ENCODE measurements at places on chromosomes 5 and 9.

- H3K27ac ChIP-seq, result no peak overlapping the region
- no peaks in the 10 kb centered on the region for H3K36me3 ChIP-seq
- no peaks in the 10 kb centered on the region for H3K27me3 ChIP-seq
- no peak overlapping the region for H3K4me3 ChIP-seq
Measured at GRCh38 chr5:141805874-141806595, 72.2 kb downstream of the PCDH1 start.

DNA sequence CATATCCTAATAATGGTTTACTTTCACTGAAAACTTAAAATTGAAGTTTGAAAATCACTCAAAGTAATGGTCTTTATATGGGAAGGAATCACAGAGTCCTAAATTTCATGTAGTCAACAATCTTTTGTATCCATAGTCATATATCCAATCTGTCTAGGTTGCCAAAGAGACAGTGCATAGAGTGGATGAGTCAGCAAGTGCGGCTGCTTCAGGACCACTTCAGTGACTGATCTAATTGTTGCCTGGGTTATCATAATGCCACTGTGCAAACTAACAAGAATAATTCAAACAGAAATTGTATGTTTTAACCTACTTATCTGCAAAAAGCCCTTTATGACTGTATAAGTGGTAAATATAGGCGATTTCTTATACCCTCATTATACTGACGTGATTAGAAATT lies 211.3 kb upstream of the PRR16 start:
- no peak overlapping the region for H3K4me3 ChIP-seq
- H3K4me1 ChIP-seq, result peaks cover 4% of the 10 kb centered on the region
- DNase-seq, result no peak
- no peaks in the 10 kb centered on the region for H3K27me3 ChIP-seq

- no peak overlapping the region for H3K27ac ChIP-seq
- peaks cover 27% of the 10 kb centered on the region for H3K4me1 ChIP-seq
- peaks cover 16% of the 10 kb centered on the region for H3K36me3 ChIP-seq
- no peaks in the 10 kb centered on the region for H3K27me3 ChIP-seq
- DNase-seq, result no peak
- H3K4me3 ChIP-seq, result no peak overlapping the region
Measured at GRCh38 chr5:1511651-1512540, 11.9 kb downstream of the LPCAT1 start.

GRCh38 chr9:3656224-3656623 lies 130.4 kb upstream of the RFX3 start:
- H3K27ac ChIP-seq, result no peak overlapping the region
- DNase-seq, result no peak
- peaks cover 3% of the 10 kb centered on the region for H3K4me1 ChIP-seq
- H3K36me3 ChIP-seq, result no peaks in the 10 kb centered on the region
- H3K4me3 ChIP-seq, result no peak overlapping the region

- no peak for DNase-seq
- no peak overlapping the region for H3K27ac ChIP-seq
- no peak overlapping the region for H3K4me3 ChIP-seq
- H3K36me3 ChIP-seq, result no peaks in the 10 kb centered on the region
- H3K4me1 ChIP-seq, result no peaks in the 10 kb centered on the region
Measured at GRCh38 chr9:96626912-96627311, 7.3 kb upstream of the CDC14B start.

DNA sequence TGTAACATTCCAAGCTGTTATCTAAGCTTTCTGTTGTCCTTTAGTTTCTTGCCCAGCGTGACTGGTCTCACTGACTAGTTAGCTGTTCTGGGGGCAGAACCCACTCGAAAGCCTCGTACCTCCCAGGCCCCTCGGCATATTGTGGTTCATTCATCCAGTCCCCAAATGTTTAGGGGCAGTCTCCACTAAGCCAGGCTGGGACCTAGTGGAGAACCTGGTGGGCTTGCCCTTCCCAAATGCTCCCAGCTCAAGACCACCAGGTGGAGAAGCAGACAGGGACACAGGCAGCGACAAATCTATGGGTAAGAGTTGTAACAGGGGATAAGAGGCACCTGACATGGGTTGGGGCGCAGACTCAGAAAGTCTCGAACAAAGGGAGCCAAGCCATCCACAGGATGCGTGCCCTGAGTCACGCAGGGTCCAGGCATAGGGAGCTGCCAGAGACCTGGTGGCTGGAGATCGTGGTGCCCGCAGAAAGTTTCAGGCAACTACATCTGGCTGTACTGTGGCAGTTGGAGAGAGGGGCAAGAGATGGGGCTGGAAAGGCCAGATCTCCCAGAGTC lies 851 bp upstream of the EEIG1 start:
- peaks cover 25% of the 10 kb centered on the region for H3K4me1 ChIP-seq
- peak overlapping the region; percentile 90 for H3K27ac ChIP-seq

GRCh38 chr5:98927242-98927988 lies 1.4 kb downstream of the CHD1 start:
- DNase-seq, result peak; percentile 21
- no peaks in the 10 kb centered on the region for H3K27me3 ChIP-seq
- peak overlapping the region; percentile 96 for H3K4me3 ChIP-seq
- no peaks in the 10 kb centered on the region for H3K4me1 ChIP-seq
- H3K27ac ChIP-seq, result peak overlapping the region; percentile 96

DNA sequence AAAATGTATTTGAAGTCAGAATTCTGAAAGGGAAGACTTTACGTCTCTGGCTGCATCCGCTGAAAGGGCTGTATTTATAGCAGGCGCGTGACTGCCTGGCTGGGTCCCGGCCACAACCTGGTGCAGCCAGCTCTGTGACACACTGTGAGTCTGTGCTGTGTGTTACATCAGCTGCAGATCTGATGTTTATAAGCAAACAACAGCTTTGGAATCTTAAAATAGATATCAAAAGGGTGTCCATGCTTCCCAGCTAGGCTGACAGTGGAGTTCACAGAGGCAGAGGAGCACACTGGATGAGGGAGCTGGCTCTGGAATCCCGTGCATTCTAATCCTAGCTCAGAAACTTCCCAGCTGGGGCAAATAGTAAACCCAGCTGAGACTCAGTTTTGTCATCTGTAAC lies 433.4 kb upstream of the BRINP1 start:
- no peaks in the 10 kb centered on the region for H3K27me3 ChIP-seq
- H3K4me3 ChIP-seq, result no peak overlapping the region
- H3K27ac ChIP-seq, result no peak overlapping the region
- H3K4me1 ChIP-seq, result no peaks in the 10 kb centered on the region

DNA sequence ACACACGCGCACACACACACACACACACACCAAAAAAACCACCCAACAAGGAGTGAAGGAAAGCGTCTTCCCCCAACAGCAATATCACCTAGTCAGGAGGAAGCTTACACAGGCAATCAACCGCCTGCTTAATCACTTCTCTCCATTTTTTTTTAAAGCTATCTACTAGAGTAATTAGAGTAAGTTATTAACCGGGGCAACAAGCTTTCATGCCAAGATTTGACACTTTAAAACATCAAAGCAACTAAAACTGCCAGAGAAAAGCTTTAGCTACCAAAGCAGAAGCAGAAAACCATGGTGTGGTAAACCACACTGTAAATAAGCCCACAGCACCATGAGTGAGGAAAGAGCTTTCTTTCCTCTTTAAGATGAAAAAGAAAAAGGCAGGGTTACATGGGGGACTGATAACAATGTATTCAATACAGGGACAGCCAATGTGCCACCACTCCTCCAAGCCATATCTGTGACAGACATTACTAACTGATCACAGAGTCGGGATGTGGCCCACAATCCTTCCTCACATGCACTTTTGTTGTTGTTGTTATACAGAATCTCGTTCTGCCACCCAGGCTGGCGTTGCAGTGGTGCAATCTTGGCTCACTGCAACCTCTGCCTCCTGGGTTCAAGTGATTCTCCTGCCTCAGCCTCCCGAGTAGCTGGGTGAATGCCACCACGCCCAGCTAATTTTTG lies 282.1 kb downstream of the CRB2 start:
- H3K27me3 ChIP-seq, result no peaks in the 10 kb centered on the region
- H3K4me1 ChIP-seq, result peaks cover 9% of the 10 kb centered on the region
- no peak overlapping the region for H3K27ac ChIP-seq

GRCh38 chr9:123435471-123435870 lies 79.5 kb downstream of the CRB2 start:
- DNase-seq, result no peak
- H3K27ac ChIP-seq, result no peak overlapping the region
- H3K4me1 ChIP-seq, result peaks cover 47% of the 10 kb centered on the region

DNA sequence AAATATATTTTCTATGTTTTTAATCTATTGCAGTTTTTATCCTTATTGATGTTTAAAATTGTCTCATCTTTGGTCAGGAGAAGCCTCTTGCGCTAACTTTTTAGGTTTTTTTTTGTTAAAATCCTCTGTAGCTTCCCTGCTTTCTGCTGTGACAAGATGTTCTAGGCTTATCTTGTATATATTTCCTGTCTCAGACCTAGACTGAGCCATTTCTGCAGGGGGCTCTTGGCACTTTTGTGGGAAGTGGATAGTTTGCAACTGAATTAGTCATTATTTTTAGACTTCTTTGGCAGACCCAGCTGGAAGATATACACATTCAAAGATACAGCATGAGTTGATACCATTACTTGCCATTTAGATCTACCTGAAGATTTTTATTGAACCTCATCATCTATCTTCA lies 28.8 kb downstream of the TCERG1 start:
- H3K27me3 ChIP-seq, result no peaks in the 10 kb centered on the region
- H3K36me3 ChIP-seq, result peaks cover 98% of the 10 kb centered on the region
- H3K4me3 ChIP-seq, result no peak overlapping the region
- H3K4me1 ChIP-seq, result no peaks in the 10 kb centered on the region
- H3K27ac ChIP-seq, result no peak overlapping the region

GRCh38 chr5:51632027-51632426 lies 248.8 kb downstream of the ISL1 start:
- no peak overlapping the region for H3K27ac ChIP-seq
- H3K36me3 ChIP-seq, result no peaks in the 10 kb centered on the region
- no peak for DNase-seq
- no peak overlapping the region for H3K4me3 ChIP-seq

GRCh38 chr5:4208996-4209395 lies 613.4 kb downstream of the IRX1 start:
- H3K36me3 ChIP-seq, result no peaks in the 10 kb centered on the region
- H3K4me3 ChIP-seq, result no peak overlapping the region
- no peak for DNase-seq
- no peaks in the 10 kb centered on the region for H3K27me3 ChIP-seq
- H3K4me1 ChIP-seq, result peaks cover 21% of the 10 kb centered on the region
- no peak overlapping the region for H3K27ac ChIP-seq

- H3K36me3 ChIP-seq, result no peaks in the 10 kb centered on the region
- DNase-seq, result peak; percentile 93
- H3K27me3 ChIP-seq, result no peaks in the 10 kb centered on the region
- H3K27ac ChIP-seq, result peak overlapping the region; percentile 87
Measured at GRCh38 chr5:110179321-110179720, 489.6 kb downstream of the MAN2A1 start.

GRCh38 chr9:91530829-91531228 lies 107.2 kb upstream of the NFIL3 start:
- H3K27me3 ChIP-seq, result no peaks in the 10 kb centered on the region
- H3K27ac ChIP-seq, result no peak overlapping the region
- no peaks in the 10 kb centered on the region for H3K4me1 ChIP-seq

- H3K27ac ChIP-seq, result no peak overlapping the region
- H3K27me3 ChIP-seq, result no peaks in the 10 kb centered on the region
- H3K36me3 ChIP-seq, result no peaks in the 10 kb centered on the region
Measured at GRCh38 chr5:171724468-171725204, 61.0 kb upstream of the SMIM23 start.

DNA sequence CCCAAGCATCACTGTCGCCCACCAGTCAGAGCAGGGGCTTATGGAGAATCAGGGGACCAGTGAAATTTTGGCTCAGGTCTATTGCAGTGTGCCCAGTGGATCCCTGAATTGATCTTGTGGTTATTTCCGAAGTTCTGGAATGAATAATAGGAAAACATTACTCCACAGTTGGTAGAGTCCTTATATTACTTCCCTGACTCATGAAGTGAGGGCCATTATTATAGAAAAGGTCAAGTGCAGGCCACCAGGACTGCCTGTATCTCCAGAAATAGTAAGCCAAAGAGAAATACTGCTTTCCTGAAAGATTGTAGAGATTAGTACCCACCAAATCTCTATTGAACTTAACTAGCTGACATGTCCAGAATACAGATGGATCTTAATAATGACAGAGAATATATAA lies 335.0 kb downstream of the NPR3 start:
- no peaks in the 10 kb centered on the region for H3K27me3 ChIP-seq
- DNase-seq, result no peak

DNA sequence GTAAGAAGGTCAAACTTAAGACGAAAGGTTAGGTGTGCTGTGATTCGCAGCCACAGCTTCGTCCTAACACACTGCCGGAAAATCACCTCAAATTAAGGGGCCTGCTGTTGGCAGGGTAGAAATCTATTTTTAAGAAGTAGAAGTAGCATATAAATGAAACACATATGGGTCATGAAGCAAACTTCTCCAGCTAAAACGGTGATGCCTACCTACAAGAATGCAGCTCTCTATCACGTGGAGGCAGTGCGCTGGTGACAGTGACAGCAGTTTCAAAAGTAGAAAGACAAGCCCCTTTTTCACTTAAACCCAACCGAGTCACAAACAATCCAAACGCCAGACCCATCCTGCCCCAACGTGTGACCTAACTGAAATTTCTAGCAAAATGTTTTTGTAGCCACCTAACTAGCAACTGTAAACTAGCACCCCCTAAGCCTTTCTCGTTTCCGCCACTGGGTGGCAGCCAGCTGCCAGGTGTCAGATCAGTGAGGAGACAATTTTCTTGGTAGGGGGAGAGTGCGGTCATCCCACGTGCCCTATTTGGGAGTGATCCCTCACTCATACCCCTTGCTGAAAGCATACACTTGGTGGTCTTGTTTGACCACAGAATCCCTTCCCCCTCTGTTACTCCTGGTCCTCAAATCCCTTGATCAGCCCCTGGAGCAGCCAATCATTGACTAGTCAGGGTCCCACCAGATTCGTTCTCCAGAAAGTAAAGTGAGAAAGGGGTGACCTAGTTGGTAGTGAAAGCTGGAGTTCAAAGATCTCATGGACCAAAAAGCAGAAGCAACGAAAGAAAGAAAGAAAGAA lies 71.8 kb upstream of the MAMDC2 start:
- peak; percentile 51 for DNase-seq
- H3K4me1 ChIP-seq, result no peaks in the 10 kb centered on the region
- H3K27ac ChIP-seq, result no peak overlapping the region
- peaks cover 3% of the 10 kb centered on the region for H3K27me3 ChIP-seq
- peak overlapping the region; percentile 15 for H3K4me3 ChIP-seq
- no peaks in the 10 kb centered on the region for H3K36me3 ChIP-seq
